ENCODE measurements at places on chromosomes 16 and 17.

- DNase-seq = no peak
Observed at GRCh38 chr16:47461598-47462266, 601 bp downstream of the PHKB start.

- DNase-seq = no peak
Observed at GRCh38 chr16:64926476-64926875, 195.4 kb downstream of the CDH11 start.

DNA sequence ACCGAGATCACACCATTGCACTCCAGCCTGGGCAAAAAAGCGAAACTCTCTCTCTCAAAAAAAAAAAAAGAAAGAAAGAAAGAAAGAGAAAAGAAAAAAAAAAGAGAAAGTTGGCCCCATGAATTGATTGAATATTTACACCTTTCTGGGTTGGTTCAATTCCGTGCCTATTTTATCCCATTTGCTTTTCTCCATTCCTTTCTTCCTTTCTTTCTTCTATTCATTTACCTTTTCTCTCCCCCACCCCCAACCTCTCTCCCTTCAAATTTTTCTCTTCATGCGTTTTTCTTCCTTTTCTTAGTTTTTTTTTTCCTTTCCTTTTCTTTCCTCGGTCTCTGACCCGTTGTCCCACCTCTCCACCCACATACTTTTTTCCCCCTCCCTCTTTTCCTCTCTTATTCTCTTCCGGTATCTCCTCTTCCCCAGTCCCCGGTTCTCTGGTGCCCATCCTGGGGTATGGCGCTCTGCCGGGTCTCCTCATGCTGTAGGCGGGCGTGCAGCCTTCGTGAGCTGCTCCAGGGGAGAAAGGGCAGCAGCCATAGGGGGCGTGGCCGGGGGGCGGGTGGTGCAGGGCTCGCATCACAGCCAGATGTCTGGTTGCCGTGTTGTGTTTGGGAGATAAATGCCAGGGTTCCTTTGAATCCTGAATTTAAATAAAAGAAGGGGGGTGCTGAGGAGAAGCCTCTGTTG is 5.3 kb upstream of the COL1A1 start:
- peak; percentile 3 for DNase-seq

DNA sequence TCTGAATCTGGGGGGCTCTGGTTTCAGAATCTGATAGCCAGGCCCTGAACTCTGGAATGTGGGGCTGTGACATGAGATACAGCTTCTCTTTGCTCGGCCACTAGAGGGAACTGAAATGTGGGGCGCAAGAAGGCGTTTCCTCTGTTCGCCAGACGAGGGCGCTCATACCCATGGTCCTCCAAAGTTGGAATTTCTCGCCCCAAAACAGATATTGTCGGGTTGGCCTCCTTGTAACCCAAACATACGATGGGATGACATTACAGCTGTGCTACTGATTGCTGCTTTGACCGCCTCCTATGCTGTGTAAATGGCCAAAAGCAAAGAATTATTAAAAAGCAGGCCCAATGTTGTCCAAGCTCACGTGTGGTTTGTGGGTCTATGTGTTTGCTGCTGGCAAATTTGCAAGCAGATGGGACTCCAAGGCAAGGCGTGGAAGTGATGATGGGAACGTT is 13.1 kb upstream of the MSI2 start:
- no peak for DNase-seq

DNA sequence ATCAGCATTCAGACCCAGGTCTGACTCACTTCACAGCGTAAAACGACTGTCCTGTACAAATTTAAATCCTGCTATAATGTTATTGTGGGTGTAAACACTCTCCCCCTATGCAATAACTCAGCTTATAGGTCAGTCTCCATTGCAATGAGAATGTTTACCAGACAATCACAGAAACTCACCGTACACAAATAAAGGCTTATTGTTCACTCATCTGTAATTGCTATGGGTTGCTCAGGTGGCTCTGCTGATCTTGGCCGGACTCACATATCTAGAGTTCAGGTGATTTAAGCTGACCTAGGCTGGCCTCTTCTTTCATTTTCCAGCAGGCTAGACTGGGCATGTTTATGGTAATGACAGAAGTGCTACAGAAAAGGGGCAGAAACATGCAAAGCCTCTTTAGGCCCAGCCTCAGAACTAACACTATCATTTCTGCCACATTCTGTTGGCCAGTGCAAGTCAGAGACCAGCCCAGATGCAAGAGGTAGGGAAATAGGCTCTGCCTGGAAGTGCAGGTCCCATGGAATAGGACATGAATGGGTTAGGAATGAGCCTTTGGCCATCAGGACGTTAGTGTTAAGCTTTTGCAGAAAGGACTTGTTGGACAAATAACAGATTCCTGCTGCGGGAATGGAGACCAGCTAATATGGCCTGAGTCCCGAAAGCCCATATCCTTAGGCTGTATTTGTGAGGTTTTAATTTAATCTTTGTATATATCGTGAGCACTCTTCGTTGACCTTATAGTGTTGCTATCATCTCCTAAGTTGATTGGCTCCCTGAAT is 44.0 kb downstream of the HLF start:
- DNase-seq = no peak

DNA sequence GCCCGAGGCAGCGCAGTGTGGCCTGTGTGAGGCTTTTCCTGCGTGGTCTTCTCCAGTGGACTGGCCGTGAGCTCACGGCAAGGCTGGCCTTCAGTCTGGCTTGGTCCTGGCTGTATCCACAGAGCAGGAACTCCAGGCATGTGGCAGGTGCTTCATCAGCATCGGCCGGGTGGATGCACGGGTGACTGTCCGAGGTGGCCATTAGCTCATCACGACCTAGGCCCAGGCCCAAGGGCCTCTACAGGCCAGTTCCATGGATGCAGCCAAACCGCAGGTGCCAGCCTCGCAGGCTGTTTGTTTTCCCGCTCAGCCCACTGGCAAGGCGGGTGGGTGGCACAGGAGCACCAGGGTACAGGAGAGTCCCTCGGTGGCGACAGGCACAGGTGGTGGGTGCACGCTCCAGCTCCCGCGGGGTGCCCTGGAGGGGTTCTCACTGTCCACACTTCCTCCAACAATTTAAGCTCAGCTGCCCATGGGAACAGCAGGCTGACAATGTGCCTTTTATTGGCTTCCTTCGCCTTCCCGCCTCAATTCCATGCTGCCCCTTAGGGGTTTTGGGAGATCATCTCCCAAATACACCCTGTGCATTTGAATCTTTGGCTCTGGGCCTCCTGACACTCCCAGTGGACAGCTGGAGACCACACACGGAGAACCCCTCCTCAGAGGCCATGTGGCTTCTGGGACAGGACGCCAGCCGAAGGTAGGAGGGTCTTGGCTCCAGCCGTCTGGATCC is 33.0 kb downstream of the ENGASE start:
- no peak for DNase-seq

DNA sequence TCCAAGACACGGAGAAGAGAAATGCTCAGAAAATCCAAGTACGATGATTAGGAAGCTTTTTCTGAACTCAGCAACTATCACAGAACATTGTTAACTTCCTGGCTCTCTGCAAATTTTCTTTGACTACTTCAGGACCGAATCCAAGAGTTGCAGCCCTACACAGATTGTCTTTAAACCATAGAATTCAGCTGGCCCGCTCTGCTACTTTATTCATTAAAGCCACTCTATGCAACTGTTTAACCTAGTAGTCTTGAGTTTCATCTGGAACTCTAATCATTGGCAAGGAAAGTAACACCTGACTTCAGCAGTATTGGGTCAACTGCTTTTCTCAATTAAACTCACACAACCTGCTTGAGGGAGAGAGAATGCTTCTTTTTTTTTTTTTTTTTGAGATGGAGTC is 210.1 kb downstream of the SLC39A11 start:
- DNase-seq = no peak

- no peak for DNase-seq
Observed at GRCh38 chr16:26041952-26042668, 350.4 kb downstream of the HS3ST4 start.

DNA sequence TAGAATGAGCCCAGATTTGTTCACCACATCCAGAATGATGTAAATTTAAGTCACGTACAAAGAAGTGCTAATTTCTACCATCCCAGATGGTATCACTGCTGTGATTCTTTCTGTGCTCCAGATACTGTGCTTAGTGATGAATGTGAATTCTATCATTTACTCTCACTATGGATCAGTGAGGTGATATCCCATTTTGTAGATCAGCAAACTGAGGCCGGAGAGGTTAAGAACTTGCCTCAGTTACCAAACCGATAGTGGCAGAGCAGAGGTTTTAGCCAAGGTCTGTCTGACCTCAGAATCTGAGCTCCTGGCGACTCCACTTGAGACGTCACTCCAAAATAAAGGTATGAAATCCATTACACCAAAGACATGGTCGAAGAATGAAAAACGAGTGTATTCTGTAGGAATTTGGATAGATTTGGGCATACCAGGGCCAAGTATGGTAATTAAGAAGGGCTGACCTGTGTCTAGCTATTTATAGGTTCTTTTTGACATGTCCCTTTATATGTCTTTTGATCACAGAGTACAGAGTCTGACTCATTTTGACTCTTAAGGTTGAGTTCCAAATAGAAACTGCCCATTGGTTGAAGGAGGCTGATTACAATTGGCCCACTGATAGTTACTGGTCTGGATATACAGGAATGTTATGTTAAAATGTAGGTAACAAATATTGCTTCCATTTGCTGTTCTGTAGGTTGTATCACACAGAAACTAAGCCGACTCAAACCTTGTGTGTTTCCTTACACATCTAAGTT is 10.0 kb downstream of the MAP2K6 start:
- DNase-seq = no peak

DNA sequence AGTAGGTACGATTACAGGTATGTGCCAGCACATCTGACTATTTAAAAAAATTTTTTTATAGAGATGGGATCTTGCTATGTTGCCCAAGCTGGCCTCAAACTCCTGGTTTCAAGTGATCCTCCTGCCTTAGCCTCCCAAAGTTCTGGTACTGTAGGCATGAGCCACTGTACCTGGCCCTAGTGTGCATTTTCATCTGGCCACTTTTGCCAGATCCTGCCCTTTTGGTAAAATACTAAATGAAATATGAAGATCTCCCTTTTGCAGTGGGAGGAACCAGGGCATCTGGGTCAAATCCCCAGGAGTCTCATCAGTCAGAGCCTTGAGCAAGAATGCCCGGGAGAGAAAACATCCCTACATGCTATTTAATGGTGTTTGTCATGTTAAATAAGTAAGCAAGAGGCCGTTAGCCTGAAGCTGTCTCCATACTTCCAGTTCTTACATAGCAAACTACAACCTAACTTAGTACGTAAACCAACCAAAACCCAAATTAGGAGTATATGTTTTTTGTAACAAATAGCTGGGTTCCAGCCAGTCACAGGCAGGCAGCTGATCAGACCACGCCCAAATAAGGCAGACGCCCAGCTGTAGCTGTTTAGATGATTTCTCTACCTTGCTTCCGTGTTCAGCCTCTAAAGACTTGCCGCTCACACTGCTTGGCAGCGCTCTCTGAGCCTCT is 46.5 kb upstream of the CLEC18A start:
- no peak for DNase-seq

GRCh38 chr17:19447085-19447583 is 36.1 kb downstream of the RNF112 start:
- DNase-seq = peak; percentile 34

GRCh38 chr17:68468788-68469187 is 11.5 kb upstream of the WIPI1 start:
- DNase-seq = peak; percentile 42

DNA sequence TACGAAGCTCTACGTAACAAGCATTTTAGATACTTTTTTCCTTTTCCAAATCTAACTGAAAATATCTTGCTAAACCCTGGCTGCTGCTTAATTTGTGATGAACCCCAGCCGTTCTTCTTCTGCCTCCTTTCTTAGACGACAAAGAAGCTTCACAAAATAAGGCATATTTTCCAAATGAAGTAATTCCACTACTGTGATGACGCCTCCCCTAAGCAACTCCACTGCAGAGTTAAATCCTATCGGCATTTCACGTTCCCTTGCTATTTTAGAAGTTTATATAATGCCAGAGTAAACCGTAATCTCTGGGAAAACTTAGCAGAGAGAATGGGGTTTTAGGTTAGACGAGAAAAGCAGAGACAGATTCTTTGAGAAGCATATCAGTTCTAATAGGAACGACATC is 683.1 kb upstream of the SALL1 start:
- DNase-seq = no peak

DNA sequence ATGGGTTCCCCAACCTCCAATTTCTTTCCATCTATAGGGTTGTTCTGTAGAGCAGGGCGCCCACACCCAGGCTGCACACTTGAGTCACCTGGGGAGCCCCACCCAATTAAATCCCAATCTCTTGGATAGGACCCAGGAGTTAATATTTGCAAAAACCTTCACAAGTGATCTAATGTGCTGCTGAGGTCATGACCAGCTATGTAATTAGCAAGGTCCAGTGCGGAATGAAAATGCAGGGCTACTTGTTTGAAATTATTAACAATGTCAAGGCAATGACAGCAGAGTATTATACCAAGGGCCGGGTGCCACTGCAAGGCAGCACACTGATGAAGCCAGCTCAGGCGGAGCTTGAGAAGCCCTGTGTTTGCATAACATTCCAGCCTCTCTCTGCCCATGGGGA is 302.7 kb downstream of the MAF start:
- no peak for DNase-seq

DNA sequence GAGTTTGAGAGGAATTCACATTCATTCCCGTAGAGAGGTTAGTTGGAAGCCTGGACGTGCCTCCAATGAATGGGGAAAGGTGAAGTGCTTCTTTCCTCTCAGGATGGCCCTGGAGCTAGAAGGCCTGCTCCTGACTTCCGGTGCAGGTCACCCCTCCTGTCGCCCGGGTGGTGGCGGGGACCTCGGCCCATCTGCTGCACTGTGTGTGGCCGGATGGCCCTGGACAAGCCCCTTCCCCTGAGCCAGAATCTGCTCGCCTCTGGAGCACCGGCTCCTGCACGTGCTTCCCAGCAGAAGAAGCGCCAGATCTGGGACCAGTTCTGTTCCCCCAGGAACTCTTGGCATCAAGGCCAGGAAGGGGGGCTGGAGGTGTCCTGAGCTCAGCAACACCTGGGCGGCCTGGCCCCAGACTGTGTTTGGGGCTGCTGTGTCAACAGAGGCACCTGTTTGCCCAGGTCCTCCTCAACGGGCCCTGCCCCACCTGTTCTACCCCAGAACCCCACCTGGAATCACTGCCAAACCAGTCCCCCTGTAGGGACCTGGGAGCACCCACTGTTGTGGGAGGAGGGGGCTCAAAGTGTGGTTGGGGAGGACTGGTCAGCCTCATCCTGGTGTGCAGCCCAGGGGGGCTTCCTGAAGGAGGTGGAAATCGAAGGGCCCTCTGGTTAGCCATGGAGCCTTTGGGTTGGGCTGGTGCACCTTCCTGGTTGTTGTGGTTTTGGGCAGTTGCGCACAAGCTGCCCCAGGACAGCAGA is 5.1 kb upstream of the PERCC1 start:
- no peak for DNase-seq

GRCh38 chr16:17194190-17194780 is 276.5 kb downstream of the XYLT1 start:
- no peak for DNase-seq

- DNase-seq = no peak
Observed at GRCh38 chr16:21277927-21278706, at the start of gene CRYM. TSS of gene CRYM (minus strand) at chr16:21278290. CDS start at chr16:21278251, 39 bp downstream.
